Left forelimb (tissue), 1 donor: ENCODE measurements at places on chromosomes 1 and 21.

DNA sequence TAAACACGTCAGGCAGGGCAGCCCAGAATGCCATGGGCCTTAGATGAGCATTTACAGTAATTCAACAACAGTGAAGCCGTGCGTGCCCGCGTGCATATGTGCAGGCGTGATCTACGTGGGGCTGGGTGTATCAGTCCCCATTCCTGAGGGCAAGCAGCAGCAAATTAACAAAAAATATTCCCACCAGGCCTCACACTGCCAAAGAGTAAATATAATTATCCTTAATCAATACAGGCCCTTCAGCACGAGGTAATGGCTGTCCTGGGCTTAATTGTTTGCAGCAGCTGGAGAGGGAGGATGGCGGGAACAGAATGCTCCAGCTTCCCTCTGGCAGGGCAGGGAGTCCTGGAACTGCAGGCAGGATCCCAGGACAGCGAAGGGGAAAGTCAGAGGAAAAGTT is 91.8 kb downstream of the DDX20 start:
- no peak for DNase-seq

GRCh38 chr1:101025283-101025656 is 314 bp downstream of the DPH5 start:
- no peak for DNase-seq

DNA sequence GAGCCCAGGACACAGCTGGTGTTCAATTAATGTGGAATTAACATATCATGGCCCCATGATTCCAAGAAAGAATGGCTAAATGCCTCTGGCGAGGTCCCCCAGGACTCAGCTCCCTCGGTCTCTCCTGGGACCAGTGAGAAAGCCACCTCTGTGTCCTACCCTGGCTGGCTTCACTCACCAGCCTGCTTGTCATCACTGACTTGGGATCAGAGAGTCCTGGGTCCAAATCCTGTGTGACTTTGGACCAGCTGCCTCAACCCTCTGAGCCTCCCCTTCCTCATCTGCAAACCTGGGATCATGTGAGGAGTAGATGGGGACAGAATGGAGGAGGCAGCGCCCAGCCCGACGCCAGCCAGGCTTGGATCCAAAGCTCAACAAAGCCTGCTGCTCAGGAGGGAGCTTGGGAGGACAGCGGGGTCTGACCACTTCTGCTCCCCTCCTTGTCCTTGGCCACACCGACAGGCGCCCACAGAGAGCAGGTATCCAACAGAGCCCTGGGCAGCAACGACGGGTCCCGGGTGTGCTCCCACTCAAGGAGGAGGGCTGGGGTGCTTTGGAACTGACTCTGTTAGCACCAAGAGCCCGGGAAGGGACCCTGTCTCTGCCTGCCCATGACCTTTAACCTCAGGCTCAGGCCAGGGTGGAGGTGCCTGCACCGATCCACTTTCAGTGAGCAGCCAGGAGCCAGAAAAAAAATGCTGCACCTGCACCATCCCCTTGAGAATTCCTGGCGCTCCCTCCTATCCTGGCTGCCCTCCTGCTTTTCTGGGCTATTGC is 3.2 kb downstream of the SH2D5 start:
- DNase-seq, result no peak

GRCh38 chr1:246794828-246795671 is 70.8 kb downstream of the SCCPDH start:
- no peak for DNase-seq

- no peak for DNase-seq
Observed at GRCh38 chr1:43277116-43277876, 7.5 kb downstream of the TMEM125 start.

DNA sequence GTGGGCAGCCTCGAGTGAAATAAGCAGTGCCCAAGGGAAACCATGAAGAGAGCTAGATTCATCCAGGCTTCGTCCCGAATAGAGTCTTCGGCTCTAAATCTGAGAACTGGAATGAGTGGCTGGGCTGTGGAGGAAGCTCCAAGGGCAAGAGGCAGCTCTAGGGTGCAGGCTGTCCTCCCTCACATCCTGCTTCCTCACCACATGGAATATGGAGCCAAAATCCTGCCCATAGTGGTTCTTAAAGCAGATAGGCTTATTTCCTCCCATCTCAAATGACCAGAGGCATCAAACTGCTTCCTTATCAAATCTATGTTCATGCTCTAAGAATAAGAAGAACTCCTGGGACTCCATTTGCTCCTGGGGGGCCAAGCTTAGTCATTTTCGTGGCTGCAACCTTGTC is 2.5 kb downstream of the IL24 start:
- no peak for DNase-seq

DNA sequence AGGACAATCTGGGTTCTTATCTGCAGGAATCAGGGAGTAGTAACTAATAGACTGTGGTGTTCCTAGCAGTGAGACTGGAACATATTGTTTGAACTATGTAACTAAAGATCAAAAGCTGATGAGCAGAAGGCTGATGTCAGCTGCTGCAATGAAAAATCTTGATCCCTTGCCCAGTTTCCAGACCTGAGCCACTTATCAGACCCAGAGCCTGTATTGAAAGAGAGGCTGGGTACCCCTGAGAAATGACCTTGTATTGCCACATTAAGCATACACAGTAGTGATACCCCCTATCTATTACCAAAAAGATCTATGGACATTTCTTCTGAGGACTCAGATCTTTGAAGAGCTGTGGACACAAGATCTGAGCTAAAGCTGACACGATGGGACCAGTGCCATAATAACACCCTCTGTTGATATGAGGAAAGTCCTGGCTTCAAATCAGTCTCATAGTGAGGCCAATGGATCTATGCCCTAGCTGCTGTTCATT is 178.0 kb upstream of the GALNT2 start:
- DNase-seq, result no peak

- DNase-seq, result no peak
Observed at GRCh38 chr1:94552071-94552586, 10.6 kb upstream of the F3 start.

DNA sequence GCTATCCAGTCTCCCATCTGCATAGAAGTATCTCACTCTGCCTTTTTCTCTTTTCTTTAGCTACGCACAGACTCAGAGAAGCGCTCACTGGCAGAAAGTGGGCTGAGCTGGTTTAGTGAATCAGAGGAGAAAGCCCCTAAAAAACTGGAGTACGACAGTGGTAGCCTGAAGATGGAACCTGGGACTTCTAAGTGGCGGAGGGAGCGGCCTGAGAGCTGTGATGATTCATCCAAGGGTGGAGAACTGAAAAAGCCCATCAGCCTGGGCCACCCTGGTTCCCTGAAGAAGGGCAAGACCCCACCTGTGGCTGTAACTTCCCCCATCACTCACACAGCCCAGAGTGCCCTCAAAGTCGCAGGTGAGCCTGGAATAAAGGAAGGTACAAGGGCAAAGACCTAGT is 48.0 kb upstream of the IPO9 start:
- DNase-seq, result no peak

DNA sequence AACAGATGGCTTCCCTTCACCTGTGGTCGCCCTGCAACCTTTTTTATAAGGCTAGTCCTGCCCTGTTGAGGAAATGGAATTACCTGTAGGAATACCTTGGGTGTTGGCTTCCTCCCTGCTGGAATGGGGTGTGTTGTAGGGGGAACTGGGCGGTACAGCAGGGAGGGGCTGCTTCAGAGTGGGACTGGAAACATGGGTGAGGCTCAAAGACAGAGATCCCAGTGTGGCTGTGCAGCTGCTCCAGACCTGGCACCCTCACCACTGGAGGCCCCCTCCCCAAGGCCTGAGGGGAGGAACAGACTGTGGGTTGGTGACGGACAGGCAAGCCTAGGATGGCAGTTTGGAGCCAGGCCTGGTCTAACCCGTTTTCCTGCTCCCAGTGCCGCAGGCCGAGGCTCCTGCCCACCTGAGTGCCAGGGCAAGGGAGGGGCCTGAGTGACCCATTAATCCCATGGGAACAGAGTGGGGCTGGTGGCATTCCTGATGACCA is 4.5 kb downstream of the EFNA3 start:
- no peak for DNase-seq

GRCh38 chr1:155993595-155993994 is 15.2 kb upstream of the ARHGEF2 start:
- DNase-seq, result no peak

DNA sequence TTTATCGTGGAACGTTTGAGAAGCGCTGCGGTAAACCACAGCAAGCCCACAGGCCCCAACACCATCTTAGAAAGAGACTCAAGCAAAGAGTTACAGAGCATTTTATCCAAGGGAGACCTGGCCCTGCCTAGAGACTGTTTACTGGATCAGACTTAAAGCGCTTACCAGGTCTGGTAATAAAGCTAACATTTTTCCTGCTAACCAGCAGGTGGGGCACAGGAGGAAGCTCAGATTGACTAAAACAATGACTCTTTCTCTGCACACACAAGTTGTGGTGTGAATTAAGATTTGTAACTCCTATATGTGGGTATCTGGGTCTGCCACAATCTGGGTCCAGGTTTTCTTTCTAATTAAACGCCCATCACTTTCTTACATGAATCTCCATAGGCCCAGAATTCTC is 136.5 kb upstream of the ETS2 start:
- no peak for DNase-seq

- DNase-seq, result peak; percentile 87
Observed at GRCh38 chr1:184664042-184664660, 90.5 kb downstream of the EDEM3 start.

DNA sequence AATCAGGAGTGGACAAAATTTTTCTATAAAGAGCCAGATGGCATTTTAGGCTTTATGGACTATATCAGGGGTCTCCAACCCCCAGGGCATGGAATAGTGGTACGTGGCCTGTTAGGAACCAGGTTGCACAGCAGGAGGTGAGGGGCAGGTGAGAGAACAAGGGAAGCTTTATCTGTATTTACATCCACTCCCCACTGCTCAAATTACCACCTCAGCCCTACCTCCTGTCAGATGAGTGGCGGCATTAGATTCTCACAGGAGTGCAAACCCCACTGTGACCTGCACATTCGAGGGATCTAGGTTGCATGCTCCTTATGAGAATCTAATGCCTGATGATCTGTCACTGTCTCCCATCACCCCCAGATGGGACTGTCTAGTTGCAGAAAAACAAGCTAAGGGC is 13.9 kb downstream of the PHTF1 start:
- DNase-seq, result no peak

- no peak for DNase-seq
Observed at GRCh38 chr1:30171537-30172298, 551.7 kb downstream of the MATN1 start.

DNA sequence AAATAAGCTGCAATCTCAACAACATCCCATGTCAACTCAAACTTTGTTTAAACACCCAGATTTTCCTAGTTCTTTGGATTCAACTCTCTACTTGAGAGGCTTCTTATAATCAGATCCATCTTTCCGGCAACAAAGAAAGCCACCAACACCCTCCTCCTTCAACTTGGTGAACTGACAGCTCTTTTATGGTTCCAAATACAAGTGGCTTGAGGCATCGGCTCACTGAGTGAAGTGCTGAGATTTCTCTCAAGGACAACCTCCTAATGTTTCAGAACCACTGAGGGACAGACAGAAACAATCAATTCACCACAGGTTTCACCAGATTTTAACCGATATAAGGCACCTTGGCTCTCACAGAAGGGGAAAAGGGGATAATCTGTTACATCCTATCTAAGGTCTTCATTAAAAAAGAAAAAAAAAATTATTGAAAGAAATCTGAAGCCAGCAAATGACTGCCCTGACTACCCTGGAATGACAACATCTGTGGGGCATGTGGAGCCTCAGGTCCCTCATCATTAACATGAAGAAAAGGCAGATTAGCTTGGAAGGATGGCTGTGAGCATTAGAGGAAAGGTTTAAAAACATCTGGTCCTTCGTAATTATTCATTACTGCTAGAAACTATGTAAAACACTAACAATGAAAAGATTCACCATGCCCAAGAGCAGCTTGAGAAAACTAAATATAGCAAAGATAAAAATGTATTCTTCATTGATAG is 50.9 kb downstream of the PTPN14 start:
- no peak for DNase-seq

DNA sequence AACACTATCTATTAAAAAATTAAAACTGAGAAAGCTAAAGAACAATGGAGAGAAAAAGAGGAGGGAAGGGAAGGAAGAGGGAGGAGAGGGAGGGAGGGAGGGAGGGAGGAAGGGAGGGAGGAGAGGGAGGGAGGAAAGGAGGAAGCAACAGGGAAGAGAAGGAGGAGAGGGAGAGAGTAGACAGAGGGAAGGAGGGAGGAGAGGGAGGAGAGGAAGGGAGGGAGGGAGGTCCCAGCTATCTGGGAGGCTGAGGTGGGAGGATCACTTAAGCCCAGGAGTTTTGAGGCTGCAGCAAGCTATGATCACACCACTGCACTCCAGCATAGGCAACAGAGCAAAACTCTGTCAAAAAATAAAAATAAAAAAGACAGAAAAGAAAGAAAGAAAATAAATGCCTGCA is 16.5 kb downstream of the ZBTB17 start:
- no peak for DNase-seq

GRCh38 chr1:212909652-212910063 is 40.7 kb upstream of the VASH2 start:
- DNase-seq, result no peak

DNA sequence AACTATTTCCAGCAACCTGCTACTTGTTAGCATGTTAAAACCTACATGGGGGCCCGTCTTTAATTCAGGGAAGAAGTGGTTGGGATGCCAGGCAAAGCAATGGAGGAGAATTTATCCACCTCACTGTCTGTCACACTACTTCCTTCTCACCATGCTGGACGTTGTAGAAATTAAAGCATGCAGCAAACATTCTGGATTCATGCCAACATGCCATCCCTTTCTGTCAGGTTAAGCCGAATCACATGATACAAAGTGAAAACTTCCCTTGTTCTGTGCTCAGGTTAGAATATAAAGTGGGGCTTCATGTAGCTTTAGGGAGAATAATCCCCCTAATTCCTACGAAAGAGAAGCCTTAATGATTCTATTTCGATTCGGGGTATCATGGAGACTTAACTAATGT is 95.5 kb downstream of the ERG start:
- no peak for DNase-seq

GRCh38 chr1:116704278-116704677 is 36.7 kb upstream of the IGSF3 start:
- DNase-seq, result no peak

DNA sequence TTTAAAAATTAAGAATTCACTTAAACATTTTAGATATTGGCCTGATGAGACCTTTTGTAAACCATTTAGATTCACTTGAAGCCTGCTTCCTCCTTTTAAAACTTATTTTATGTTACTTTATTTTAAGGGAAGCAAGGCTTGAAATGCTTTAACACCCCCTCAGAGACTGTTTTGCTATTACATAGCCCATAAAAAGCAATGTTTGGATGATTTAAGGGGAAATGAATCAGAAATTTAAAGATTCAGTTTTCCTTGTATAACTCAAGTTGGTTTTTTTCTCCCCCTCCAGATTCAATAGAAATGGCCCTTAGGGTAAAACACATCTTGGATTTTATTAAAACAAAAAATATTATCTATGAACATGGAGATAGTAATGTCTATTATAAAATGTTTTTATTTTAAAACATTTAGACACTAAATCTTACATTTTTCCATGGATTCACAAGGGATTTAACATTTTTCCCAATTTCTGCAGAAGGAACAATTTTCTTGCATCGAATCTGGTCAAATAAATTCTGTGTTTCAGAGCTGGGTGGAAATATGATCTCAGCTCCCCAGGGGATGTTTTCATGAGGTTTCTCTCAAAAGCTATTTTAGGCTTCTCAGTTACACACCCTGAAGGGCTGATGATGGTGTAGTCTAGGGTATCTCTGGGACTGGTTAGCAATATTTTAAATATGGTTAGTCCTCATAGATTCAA is 69.3 kb upstream of the WARS2 start:
- DNase-seq, result no peak

- no peak for DNase-seq
Observed at GRCh38 chr1:245960171-245960570, 546.9 kb downstream of the SMYD3 start.

- DNase-seq, result no peak
Observed at GRCh38 chr1:201491896-201492511, 14.9 kb downstream of the CSRP1 start.
